Mesenteric fat pad (tissue), 1 donor: ENCODE measurements at places on chromosomes 16 and 17. TPM values are rescaled to one million over a fixed set of nuclear protein-coding genes. Genes with fewer than 3 reads are reported as not detected.

DNA sequence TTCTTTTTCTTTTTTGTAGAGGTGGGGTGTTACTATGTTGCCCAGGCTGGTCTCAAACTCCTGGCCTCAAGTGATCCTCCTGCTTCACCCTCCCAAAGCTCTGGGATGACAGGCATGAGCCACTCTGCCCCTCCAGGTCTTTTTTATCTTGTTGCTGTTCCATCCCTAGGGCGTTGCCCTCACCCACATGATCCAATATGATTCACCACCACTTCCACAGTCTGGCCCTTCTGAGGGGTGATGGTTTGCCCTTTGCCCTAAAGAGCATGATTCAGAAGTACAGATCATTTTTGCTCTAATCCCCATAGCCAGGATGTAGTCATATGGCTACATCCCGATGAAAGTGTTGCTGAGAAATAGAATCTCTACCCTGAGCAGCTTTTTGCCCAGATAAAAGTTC, 18.8 kb downstream of the STX4 start:
- DNase-seq: no peak

DNA sequence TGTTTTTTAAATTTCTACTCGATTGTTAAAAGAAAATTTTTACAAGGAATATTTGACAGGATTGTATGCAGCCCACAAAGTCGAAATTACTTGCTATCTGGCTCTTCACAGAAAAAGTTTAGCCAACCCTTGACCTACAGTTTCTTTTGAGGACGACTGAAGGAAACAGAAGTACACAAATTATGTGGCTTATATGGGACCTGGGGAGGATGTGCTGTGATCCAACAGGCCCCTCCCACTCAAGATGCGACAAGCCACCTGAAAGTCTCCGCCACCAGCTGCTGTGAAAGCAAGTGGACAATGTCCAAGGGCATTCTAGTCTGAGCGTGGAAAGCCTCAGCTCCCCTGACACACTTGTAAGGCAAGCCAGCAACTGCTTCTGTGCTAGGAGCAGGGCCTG, 42.4 kb upstream of the SLC25A19 start:
- DNase-seq: no peak

DNA sequence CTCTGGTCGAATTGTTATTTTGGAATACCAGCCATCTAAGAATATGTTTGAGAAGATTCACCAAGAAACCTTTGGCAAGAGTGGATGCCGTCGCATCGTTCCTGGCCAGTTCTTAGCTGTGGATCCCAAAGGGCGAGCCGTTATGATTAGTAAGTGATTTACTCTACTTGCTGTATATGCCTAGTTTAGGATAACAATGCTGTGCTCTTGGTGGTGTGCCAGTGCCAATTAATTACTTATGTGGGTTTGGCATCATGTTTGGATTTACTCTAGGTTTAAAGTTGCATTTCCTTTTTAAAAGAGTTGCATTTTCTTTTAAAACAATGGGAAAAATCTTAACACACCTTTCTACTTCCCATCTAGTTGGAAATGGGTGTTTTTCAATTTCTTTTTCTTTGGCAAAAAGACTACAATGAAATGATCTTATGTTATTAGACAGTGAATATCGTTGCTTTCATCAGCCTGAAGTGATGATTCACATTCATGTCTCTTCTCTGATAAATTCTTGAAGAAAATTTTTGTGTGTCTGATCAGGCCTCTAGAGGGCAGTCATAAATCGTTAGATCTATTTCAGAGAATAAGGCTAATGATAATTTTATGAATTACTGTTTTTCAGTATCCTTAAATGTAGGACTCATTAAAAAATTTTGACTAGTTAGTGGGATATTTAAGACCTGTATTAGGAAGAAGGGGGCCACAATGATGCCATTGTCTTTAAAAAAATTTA, 5.6 kb downstream of the SF3B3 start:
- no peak for DNase-seq

DNA sequence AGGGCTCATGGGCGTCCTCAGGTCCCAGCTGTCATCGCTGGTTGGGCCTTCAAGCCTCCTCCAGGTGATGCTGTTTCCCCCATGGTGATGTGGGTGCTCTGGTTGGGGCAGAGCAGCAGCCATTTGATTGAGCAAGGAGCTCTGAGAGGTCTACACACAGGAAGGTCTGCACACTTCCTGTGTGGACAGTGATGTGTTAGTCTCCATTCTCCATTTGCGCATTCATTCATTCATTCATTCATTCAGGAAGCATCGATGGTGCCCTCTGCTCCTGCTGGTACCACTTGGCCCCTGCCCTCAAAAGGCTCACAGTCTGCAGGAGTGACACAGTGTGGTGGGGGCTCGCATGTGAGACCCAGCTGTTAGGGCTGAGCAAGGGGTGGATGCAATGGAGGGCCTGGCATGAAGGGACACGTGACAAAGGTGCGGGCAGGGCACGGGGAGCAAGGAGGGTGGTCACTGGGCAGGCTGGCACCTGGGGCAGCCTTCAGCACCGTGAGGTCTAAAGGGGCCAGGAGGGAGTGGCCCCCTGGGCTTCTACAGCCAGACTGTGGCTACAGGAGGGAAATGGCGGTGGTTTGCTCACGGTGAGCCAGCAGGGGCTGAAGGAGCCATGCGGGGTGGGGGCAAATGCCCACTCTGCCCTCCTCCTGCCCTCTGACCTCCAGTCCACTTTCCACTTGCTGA, 1.5 kb downstream of the ADGRG3 start:
- no peak for DNase-seq

Gene SLC13A2
- total RNA-seq: 0.10 TPM

- no peak for DNase-seq
Measured at GRCh38 chr17:47204722-47205418, 4.3 kb upstream of the MYL4 start.

Gene KCNAB3
- total RNA-seq: 1.3 TPM

DNA sequence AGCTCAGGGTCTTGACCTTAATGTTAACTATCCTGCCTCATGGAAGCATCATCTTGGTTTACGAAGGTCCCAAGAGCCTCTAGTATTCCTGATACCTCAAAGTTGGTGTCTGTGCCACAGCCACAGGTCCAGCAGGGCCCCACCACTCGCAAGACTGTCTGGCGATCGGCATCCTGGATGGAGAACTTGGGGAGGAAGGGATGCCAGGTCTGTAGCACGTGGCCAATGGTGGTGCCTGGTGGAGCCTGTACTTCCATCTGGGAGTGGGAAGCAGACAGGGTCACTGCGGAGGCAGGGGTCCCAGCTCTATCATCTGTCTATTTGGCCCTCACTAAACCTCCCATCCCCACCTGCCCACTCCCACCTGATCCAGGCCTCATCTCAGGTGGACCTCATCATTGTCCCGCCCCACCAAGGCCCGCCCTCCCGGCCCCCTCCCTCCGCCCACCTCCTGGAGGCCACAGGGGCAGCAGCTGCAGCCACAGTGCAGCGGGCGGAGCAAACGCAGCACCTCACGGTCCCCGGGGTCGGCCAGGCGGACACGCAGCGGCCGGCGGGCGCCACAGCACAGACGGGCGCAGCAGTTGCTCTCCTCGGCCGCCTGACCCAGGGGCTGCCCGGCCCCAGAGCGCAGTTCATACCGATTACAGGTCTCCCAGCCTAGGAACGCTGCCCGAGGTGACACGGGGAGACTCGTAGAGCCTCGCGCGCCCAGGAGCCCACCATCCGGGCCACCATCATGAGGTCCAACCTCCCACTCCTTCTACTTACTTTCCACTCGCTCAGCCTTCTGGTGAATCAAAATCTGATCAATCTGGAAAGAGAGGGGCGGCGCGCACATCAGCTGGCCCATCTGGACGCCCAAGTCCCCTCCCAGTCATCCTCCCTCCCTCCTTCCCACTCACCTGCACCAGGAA, 1.4 kb downstream of the PLSCR3 start:
- no peak for DNase-seq

DNA sequence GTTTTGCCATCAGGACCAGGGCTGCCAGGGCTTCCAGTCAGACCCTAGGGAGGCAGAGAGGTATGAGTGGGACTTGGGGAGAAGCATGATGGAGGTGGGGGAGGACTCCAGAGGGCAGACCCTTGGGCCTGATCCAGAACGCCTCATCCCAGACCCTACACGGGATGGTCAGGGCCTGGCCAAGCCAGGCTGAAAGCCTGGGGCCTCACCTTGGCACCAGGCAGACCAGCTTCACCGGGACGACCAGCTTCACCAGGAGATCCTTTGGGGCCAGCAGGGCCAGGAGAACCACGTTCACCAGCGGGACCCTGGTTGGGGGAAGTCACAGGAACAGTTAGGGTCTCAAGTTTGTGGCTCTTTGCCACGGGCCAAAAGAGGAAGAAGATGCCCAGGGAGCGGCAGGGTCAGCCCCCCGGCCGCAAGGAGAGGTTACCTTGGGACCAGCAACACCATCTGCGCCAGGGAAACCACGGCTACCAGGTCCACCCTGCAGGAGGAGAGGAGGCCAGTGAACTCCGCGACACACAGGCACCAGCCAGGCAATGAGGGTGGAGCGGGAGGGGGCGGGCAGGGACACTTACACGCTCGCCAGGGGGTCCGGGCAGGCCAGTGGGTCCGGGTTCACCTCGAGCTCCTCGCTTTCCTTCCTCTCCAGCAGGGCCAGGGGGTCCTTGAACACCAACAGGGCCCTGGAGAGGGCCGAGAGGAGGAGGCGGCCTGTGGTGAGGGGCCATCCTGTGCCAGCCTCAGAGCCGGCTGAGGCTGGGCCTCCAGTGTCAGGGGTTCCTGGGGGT, 7.1 kb downstream of the COL1A1 start:
- no peak for DNase-seq

- no peak for DNase-seq
Measured at GRCh38 chr16:64253096-64253495, 868.8 kb downstream of the CDH11 start.

DNA sequence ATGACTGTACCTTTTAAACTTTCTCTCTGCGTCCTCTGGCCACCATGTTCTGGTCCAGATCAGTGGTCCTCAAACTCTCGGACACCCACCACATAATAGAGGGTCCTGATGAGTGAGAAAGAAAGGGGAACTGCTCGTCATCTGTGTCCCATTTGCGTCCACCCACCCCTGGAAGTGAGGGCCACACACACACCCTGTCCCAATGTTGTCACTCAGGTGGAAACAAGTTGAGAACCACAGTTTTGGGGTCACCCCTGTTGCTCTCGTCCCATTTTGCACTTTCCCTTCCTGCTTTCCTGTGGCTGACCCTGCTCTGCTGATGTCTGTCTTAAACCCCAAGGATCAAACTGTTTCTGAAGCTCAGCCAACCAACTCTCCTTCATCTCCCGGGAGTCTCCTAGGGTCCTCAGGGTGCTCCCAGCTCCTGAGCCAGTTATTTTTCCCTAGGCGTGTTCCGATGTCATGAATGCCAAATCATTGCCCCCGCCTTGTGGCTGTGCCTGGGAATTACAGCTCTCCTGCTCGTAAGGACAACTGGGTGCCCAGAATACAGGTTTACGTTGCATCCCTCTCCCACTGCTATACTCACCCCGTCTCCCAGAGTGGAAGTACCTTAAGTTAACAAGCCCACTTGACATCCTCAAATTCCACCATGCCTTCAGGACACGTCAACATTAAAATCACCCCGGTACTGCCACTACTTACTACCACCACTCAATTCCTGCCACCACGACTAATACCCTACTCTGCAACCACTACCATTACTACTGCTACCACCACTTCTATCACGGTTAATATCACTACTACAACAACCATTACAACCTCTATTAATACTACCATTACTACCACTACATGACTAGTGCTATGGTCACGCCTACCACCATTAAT, 26.0 kb upstream of the HNF1B start:
- no peak for DNase-seq

- no peak for DNase-seq
Measured at GRCh38 chr16:89612415-89613166, 851 bp upstream of the DPEP1 start.
